ENCODE measurements at places on chromosomes 16 and 17.
A peak's percentile ranks its signal among the peaks of the same experiment; 100 is the strongest.

DNA sequence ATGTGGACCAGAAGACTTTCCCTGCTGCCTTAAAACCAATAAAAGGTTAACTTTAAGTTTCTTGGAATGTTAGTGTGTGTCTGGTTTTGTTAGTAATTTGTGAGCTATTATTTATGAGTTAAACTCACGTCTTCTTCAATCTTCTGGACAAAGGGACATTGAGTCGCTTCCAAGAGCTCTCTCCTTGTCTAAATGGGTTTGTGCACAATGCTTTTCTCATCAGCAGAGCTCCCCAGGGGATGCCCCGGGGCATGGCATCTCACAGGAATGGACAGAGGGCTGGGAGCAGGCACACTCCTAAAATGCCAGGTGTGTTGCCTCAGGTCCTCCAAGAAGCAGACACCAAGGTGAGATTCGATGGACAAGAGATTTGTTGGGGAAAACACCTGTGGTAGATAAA lies 90.5 kb downstream of the RGS9 start:
- no peak for DNase-seq

DNA sequence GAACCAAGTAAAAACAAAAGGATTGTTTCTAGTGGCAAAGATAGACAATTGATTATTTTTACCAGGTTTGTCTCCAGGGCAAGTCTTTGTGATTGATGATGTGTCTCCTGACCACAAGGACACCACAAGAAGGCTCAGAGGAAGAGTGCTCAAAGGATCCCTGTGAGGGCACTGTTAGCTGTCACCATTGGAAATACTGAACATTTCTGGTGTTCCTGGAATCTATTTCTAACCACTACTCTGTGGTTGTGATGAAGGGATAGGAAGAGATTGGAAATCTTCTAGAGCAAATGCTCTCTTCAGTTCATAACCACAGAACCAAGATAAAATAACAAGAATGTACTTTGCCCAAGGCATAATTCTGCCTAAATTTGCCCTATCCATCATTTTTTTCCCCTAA lies 15.3 kb downstream of the RNF43 start:
- DNase-seq: no peak

- no peak for DNase-seq
Measured at GRCh38 chr16:15735610-15736009, 85.6 kb downstream of the NDE1 start.

DNA sequence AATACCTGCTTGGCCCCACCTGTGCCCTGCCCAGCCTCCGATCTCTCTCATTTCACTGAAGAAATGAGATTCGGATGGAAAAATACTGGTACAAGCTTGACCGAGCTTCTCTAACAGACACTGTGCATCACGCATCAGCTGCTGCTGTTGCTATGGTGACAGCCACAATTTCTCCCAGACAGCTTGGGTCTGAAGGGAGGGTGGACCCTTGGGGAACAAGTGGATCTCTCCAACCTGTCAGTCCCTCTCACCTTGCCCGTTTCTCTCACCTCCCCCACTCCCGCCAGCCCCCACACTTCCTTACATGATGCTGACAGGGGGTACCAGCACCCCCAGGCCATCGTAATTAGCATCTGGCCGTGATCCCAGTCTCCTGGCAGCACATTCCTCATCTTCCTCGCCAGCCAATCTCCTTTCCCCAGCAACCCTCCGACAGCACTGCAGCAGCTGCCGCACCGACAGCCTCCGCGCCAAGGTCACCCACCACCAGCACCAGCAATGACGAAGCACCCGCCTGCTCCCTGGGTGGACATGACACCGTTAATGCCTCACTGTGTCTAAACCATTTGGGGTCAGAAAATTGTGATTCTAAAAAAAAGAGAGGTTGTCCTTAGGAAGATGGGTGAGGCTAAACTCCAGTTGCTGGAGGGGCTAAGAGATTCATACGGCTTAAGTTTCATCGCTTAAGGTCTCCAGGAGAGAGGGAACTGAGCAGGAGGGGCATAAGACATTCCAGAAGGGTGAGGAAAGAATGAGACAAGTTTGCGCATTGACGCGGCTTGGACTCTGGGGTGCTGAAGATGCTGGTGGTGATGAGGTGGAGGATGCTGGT lies 58.6 kb upstream of the TNRC6A start:
- DNase-seq: peak; percentile 100

DNA sequence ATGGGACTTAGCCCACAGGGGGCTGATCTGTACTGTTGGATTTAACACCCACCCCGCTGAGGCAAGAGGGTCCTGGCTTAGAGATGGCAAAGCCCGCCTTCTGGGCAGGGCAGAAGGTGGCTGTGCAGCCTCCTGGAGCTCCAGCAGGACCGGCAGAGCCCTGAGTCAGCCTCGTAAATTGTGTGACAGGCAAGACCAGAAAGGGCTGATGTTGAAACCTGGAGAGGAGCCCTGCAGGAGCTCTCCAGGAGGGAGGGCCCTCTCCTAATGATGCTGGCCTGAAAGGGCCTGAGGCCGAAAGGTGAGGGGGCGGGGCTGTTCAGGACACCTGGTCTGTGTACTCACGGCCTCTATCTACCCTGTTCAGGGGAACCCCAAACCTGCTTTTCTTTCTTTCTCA lies 22.5 kb upstream of the MYO15B start:
- no peak for DNase-seq

DNA sequence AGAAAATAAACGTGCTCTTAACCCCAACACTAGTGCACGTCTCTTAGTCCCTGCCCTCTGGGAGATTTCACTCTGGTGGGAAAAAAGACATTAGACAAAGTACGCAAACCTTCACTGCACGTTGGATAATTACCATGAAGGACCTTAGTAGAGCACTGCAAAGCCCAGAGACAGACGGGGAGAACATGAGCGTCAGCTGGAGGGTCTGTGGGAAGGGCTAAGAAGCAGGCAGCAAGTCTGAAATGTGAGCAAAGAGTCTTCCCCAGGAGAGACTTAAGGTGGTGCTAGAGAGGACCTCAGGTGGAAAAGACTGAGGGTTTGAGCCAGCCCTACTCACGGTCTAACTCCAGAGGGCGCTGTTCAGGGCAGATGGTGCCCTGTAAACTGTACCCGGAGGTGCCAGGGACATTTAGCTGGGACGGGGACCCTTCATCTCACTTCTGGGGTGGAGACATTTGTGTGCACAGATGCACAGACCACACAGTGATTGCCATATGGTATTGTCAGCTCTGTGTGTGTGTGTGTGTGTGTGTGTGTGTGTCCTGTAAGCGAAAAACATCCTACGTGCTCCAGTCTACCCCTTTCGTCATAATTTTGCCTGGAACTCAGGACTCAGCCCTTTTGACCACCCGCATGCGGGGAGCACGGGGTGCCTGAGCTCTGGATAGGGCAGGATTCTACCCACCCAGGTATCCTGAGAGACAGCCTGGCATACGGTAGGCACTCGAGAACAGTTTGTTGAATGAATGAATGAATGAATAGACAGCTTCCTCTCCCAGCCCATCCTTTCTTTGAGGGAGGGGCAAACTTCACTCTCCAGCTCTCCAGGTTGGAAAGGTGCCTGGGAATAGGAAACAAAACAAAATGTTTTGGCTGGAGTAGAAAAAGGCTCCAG lies 10.1 kb upstream of the STAC2 start:
- no peak for DNase-seq

GRCh38 chr16:78763821-78764440 lies 664.5 kb downstream of the WWOX start:
- no peak for DNase-seq

- peak; percentile 22 for DNase-seq
Measured at GRCh38 chr17:29138971-29139691, 41.1 kb downstream of the MYO18A start.

DNA sequence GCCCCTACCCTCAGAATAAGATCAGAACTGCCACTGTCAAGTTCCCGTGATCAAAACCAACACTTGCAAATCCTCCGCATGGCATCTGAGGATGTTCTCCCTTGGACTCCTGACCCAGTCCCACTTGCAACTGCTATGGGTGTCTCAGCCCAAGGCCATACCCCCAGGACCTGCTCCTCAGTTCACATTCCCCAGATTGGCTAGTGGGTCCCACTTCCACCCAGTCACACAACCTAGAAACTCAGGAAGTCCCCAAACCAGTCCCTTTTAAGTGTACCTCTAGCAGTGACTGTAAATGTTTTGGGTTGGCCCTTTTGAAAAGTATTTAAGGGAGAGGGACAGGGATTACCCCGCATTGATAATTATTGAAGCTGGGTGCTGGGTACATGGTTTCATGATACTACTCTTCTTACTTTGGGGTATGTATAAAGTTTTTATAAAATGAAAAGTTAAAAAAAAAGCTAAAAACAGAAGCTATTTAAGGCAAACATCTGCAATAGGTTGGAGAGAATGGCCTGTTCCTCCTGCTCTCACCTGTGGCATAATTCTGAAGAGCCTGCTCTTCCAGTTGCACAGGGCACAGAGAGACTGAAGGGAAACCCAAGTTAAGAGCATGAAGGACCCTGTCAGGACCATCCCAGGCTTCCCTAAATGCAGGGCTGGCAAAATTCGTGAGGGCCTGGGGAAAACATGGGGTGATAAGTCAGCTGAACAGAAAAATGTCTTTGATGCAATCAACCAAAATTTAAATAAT lies 42.5 kb downstream of the ERN1 start:
- no peak for DNase-seq

- DNase-seq: no peak
Measured at GRCh38 chr17:10888858-10889257, 51.0 kb upstream of the PIRT start.

DNA sequence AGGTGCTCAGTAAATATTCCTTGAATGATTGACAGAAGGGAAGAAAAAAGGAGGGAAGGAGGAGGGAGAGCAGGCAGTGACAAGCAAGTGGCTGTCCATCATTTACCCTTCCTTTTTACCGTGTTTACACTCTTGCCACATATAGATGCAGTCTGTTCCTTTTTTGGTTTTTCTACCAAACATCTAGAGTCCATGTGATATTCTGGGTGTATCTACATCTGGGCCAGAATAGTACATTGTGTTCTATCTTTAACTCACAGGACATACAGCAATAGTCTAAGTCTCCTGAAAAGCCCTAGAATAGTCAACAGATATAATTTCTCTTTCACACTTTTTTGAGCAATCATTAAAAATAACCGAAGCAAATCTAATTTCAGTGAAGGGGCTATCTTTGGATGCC lies 33.5 kb downstream of the KCNJ2 start:
- DNase-seq: no peak

GRCh38 chr16:23052908-23053580 lies 96.2 kb downstream of the USP31 start:
- DNase-seq: no peak

DNA sequence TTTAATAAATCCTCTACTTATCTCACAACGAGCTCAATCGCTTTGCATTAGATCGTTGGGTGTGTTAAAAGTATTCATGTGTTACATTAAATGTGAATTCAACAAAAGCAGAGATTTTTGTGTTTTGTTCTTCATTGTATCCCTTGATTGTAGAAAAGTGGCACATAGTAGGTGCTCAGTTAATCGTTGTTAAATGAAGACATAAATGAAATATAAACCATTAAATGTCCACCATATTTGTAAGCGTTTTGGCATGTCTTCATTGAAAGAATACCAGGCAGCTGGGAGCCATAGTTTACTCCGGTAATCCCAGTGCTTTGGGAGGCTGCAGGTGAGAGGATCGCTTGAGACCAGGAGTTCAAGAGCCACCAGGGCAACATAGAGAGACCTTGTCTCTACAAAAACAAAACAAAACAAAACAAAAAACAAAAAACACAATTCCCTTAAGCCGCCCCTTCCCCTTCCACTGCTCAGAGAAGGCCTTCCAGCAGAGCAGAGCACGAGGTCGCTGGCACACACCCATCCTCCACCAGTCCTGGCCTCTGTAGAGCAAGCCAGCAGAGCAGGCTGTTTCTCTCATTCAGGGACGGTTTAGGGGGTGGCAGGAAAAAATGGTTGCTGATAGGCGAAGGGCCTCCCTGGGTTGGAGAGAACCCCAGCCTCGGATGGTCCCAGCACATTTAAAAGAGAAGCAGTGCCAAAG lies 673 bp upstream of the CHD9 start:
- no peak for DNase-seq

- no peak for DNase-seq
Measured at GRCh38 chr17:70517816-70518215, 348.5 kb downstream of the KCNJ2 start.

GRCh38 chr16:3282730-3283542 lies at the start of gene ZNF263:
TSS of gene ZNF263 (plus strand) at chr16:3283491. CDS start at chr16:3283819, 328 bp downstream.
- peak; percentile 89 for DNase-seq

DNA sequence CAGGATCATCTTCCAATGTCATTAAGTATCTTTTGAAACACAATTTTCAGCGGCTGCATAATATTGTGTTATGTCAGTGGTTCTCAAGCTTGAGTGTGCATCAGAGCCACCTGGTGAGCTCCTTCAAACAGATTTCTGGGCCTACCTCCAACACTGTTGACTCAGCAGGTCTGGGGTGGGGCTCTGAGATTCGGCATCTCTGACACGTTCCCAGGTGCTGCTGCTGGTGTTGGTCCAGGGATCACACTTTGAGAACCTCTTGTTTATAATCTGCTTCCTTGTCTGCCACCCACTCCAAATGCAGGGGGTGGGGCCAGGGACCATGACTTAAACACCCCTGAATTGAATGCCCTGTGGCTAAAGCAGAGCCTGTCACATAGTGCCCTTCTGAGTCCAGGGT lies 73.8 kb upstream of the HNF1B start:
- no peak for DNase-seq

GRCh38 chr17:7969433-7969832 lies 33.0 kb upstream of the GUCY2D start:
- DNase-seq: no peak

DNA sequence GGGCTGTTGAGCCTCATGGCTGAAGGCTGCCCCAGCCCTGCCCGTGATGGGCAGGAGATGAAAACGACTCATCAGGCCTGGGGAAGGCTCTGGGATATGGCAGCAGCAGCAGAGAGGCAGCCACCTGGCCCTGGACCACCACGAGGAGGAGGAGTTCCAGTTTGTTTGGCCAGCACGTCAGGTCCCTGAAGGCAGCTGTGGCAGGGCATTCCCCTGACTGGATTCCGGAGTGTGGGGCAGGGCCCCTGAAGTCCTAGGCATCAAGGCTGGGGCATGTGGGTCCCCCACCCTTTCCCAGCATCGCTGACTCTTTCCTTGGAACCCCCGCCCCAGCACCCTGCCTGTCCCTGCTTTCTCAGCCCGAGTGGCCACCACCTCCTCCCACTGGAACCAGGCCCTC lies 197.4 kb downstream of the ZNF423 start:
- DNase-seq: no peak

DNA sequence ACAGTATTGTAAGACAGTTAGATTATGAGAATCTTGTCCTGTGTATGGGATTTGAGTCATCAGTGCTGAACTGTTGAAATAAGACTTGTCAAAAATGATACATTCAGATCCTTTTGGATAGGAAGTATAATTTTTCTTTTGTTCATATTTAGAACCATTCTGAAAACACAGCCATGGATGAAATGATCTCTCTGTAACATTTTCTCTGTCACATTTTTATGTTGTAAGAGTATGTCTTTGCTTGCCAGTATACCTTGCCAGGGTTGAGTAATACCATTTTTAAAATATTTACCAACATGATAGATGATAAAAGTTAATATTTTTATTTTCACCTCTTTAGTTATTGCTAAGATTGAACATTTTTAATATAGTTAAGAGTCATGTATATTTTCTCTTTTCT lies 45.0 kb downstream of the NSRP1 start:
- DNase-seq: no peak

All from cerebellar nuclear complex (tissue), 1 donor.